ENCODE measurements at places on chromosomes 2 and 18. TPM values are rescaled to one million over a fixed set of nuclear protein-coding genes. Genes with fewer than 3 reads are reported as not detected.

PCARE gene
- total RNA-seq = 0.67 TPM

GRCh38 chr2:118470297-118470696 lies 377.2 kb downstream of the EN1 start:
- no peak for DNase-seq

GRCh38 chr2:236363711-236364277 lies 99.6 kb upstream of the ASB18 start:
- DNase-seq = no peak

- peak; percentile 75 for DNase-seq
Measured at GRCh38 chr2:239106314-239106908, 258.5 kb downstream of the TWIST2 start.

RETSAT gene
- 39.8 TPM for total RNA-seq

KIF1A gene
- 0.65 TPM for total RNA-seq

DNA sequence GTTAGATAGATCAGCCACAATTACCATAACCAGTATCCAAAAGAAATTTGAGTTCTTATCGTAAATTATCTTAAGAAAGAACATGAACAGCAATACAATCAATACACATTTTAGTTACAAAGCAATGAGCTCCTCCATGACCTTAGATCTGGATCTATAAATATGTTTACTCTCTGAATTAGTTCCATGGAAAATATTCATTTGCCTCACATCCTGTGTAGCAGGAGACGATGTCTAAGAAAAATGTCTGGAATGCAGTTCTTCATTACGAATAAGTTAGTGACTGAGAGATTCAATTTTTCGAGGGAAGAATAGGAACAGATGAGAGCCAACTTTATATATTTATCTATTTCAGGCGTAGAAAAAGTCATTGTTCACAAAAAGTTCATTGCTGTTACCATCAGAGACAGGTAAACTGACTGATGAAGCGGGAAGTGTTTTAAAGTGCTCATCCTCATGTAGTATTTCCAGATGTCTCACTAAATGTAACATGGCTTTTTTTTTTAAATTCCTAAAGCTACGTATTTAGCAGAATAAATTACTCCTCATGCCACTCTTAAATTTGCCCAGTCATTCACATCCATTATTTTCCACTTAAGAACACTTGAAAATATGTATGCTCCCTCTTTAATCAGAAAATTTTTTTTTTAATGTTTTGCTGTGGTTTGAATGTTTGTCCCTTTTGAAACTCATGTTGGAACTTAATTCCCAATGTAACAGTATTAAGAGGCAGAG lies 106.5 kb upstream of the SCN1A start:
- no peak for DNase-seq

LIMS2 gene
- 237 TPM for total RNA-seq

ACVR1C gene
- total RNA-seq = 0.54 TPM

MAL gene
- 5.5 TPM for total RNA-seq

MC4R gene
- not detected for total RNA-seq

GRCh38 chr2:170038734-170039133 lies 139.2 kb upstream of the MYO3B start:
- no peak for DNase-seq

TEX44 gene
- not detected for total RNA-seq

TDRD15 gene
- not detected for total RNA-seq

IMPA2 gene
- 85.8 TPM for total RNA-seq

DNA sequence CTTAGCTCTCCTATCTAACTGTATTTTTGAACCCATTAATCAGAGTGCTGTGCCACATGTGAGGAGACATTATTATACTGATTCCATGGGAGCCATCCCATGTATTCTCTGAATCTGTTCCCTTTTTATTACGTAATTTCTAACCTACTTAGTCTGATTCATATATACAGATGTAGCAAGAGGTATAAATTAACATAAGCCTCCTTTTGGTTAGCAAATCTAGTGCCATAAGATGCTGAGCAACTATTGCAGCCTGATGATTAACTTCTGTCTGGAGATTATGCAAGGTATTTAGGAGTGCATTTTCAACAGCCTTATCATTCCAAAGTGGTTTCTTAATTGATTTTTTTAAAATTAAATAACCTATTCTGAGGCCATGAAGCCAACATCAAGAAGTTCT lies 114.1 kb upstream of the MSH2 start:
- DNase-seq = no peak

DNA sequence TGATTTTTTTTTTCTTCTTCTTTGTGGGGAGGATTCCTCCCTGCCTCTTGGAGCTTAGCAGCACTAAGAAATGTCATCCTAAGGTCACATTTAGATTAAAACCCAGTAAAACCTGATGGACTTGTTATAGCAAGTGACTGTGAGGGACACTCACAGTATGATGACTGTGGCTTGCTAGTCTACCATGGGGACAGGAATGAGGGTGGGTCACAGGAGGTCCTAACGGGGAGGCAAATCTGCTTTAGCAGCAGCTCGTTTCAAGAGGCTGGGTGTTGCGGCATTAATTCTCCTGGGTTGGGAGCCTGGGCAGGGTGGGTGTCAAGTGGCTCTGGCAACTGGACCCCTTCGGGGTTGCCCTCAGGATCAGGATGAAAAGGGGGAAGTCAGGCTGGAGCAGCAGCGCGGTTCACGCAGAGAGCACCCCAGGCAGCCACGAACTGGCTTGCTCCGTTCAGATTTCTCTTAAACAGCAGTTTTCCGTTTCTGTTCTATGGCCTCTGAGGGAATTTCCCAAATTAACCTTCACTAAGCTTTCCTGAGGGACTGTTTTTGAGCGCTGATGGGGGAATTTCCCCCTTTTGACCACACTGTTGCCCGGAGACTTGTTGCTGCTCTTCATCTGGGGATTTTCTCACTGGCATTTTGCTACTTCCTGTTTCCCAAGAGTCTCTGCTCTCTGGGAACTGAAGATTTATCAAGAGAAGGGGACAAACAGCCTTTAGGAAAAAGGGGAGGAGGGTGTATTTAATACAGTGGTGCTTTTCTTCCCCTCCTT lies 59.8 kb upstream of the PELI1 start:
- peak; percentile 60 for DNase-seq
